Activated CD4-positive, CD25-positive, alpha-beta regulatory T cell treated with anti-CD3 and anti-CD28 coated beads, Interleukin-2, amount 50 U/mL, for 16 hours (primary cell): ENCODE measurements at places on chromosomes 5 and 9.

GRCh38 chr9:89532478-89532877 is 34.6 kb upstream of the SEMA4D start:
- DNase-seq = no peak

DNA sequence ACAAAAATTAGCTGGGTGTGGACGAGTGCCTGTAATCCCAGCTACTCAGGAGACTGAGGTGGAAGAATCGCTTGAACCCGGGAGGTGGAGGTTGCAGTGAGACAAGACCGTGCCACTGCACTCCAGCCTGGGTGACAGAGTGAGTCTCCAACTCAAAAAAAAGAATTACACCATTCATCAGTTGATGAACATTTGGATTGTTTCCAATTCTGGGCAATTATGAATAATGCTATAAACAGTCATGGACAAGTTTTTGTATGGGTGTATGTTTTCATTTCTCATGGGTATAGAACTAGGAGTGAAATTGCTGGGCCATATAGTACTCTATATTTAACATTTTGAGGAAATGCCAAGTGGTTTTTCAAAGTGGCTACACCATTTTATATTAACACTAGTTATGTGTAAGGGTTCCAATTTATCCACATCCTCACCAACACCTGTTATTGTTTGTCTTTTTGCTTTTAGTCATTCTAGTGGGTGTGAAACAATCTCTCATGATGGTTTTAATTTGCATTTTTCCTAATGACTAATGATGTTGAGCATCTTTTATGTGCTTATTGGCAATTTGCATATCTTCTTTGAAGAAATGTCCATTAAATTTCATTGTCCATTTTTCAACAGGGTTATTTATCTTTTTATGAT is 9.0 kb upstream of the CCDC125 start:
- DNase-seq = no peak

- DNase-seq = no peak
These were observed 41.3 kb downstream of the RANBP17 start for GRCh38 chr5:170903075-170903474.

GRCh38 chr5:120848883-120849282 is 384.8 kb downstream of the PRR16 start:
- no peak for DNase-seq

GRCh38 chr5:122429545-122430318 is 117.7 kb downstream of the SNCAIP start:
- DNase-seq = no peak

DNA sequence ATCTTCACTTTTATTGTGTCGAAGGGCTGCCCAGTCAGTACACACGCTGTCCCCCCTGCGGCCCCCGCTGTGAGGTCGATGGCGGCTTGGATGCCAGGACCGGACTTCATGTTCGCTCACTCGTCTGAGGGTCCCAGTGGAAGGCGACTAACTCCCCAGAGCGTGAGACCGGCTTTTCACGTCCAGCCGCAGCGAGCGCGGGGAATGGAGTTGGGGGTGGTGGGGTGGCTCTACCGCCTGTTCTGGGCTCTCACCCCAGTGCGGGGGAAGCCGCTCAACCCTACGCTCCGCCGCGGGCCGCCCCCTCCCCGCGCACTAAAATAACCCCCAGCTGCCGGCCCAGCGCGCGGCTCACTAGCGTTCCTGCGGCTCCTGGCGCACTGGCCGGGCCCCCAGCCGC is at the start of gene SLC25A2:
SLC25A2 (minus strand) TSS at position 294 of the 400 bp plus-strand sequence; CDS start at position 110, 184 bp downstream.
- no peak for DNase-seq

- no peak for DNase-seq
These were observed 41.8 kb downstream of the UGCG start for GRCh38 chr9:111938427-111938800.

- no peak for DNase-seq
These were observed 24.2 kb upstream of the S1PR3 start for GRCh38 chr9:88966894-88967676.

DNA sequence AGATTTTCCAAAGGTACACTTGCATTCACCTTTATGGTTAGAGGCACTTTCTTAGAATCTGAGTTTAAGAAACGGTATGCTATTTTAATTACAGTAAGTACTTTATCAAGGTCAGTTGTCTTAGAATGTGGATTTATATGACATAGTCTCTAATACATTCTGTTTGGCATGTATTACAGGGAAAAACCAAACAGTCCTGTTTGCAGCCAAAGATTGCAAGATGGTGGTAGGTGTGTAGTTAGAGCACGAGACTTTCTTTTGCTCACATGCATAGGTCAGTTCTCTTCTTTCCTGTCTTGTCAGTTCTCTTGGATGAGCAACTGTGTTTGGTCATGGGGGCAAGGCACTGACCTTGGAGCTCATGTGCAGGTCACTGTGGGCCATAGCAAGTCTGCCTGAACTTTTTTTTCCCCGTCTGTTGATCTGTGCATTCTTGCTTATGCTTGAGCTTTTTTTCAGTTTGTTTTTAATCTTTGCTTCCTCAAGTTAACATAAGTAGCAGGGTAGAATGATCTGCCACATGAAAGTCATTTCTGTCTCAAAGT is 20.6 kb downstream of the ZSWIM6 start:
- no peak for DNase-seq

- DNase-seq = no peak
These were observed 195.6 kb downstream of the PLK2 start for GRCh38 chr5:58264276-58264675.

DNA sequence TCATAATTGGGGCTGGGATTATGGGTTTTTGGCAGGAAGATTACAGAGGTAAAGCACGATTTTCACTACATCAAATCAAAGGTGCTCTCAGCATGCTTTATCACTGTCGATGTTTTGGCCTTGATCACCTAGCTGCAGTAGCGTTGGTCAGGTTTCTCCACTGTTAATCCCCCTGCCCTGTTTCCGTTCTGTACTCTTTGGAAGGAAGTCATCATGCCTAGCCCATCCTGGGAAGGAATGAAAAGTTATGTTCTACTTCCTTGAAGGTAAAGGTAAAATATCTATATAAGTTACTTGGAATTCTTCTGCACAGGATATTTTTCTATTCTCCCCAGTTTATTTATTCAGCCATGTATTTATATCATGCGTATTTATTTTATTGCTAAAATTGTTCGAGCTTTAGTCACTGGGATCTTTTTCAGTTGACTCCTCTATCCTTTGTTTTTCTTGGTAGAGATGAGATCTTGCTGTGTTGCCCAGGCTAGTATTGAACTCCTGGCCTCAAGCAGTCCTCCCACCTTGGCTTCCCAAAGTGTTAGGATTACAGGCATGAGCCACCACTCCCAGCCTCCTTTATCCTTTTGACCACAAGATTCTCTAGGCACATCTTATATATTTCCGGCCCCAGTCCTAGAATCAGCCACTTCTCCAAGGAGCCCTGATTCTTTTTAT is 25.3 kb downstream of the FAF2 start:
- no peak for DNase-seq

DNA sequence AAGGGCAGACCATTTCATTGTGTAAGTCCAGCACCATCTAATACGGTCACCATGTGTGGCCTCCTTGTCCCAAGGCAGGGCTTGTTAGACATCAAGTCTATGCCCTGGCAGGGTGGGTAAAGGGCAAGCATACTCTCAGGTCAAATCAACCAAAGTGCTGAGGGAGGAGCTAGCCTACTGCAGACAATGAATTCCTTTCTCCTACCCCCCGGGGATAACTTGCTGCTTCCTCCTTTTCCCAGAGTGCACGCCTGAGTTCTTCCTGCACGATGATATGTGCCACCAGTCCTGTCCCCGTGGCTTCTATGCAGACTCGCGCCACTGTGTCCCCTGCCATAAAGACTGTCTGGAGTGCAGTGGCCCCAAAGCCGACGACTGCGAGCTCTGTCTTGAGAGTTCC is 71.4 kb downstream of the RFK start:
- no peak for DNase-seq

DNA sequence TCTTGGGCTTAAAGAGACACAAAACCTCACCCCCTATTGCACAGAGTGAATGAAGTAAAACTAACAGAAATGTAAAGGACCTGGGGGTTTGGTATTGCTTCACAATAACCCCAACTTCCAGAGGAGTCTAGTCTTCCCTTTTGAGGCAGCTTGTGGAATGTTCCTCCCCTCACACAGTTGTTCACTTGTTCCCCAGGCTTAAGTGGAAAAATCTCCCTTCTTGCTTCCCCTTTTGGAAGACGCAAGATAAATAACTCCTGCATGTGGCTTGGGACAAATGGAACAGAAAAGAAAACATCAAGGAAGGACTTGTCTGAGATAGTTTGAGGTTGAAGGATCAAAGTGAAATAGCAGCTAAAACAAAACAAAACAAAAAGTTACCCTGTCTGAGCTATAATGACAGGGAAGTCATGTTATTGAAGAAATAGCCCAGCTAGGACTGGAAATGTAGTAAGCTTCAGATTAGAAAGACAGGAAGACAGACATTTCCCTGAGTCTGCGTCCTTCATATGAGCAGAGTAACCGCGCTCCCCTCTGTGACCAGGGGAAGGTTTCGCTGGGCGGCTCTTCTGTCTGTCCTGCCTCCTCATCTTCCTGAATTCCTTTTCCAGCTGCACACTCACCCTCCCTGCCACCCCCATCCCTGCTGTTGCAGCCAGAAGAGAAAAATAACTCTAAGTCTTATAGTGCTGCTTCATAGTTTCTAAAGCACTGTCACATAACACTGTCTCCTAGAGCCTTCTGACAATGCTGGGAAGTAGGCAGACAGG is 8.8 kb downstream of the SPARC start:
- DNase-seq = no peak

DNA sequence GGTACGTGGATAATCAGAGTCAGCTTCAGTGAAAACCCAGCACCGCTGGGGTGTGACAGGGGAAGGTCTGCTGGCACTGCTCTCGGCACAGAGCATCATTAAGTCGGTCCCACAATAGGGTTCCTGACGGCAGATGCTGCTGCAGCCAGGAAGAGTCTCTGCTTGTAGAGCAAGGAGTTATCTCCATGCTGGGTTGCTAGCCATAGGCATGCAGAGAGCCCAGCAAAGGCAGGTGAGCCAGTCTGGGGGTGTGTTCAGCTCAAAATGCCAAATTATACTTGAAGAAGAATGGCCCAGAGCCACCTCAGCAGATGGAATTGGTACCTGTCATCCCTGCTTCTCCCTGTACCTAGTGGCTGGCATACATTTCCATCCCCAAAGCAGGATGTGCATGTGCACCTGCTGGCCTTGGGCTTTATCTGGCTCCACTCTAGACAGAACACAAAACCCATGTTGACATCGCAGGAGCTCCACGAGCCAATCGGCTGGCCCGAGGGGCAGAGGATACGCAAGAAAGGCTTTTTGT is 100.8 kb downstream of the WDR41 start:
- DNase-seq = no peak

DNA sequence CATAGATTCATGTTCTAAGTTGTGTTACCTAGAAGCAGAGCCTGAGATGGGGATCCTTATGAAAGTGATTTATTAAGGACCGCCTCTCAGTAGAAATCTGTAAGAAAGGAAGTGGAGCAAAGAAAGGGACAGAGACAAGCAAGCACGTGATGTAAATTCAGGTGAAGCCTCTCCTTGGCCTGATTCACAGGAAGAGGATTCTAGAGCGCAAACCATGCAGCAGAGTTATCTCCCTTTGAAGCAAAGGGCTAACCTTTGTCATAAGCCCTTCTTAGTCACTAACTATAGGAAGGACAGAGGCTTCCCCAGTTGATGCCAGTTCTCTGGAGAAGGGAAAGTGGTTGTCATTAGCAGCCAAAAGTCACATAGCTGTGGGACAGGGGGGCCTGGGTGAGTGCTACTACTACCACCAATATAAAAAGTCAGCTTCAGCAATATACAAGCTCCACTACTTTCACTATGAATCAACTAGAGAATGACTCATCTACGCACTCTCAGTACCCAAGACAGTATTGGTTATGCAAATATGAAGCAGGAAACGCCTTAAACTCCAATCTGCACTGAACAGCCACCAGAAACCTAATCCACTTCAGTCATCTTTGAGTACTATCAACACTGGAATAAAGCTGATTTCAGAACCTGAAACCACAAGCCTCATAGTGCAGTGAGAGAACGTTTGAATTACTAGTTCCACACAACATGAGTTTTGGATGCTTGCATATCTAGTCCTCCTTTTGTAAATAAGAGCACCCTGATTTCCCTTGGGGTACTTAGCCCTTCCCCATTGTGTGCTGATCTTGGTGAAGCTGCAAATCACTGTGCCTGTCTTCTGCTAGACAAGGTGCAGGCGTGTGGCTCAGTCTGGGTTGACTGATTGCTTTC is 162.7 kb downstream of the ZNF608 start:
- no peak for DNase-seq

GRCh38 chr9:96496368-96497116 is 46.6 kb downstream of the HABP4 start:
- DNase-seq = no peak

DNA sequence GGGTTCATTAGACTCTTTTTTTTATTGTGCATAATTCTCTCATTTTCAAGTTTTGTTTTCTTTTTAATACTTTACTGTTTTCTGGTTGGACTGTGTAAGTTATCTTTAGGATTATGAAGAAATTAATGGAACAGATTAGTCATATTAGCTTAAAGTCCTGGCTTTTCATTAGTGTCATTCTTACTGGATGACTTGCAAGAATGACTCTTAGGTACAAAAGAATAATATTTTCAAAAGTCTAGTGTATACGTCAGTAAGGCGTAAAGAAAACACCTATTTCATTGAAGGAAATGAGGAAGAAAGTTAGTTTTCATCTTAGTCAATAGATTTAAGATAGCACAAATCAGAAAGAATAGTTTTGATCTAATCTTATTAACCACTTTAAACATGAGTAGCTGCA is 20.4 kb downstream of the UHRF2 start:
- DNase-seq = no peak

DNA sequence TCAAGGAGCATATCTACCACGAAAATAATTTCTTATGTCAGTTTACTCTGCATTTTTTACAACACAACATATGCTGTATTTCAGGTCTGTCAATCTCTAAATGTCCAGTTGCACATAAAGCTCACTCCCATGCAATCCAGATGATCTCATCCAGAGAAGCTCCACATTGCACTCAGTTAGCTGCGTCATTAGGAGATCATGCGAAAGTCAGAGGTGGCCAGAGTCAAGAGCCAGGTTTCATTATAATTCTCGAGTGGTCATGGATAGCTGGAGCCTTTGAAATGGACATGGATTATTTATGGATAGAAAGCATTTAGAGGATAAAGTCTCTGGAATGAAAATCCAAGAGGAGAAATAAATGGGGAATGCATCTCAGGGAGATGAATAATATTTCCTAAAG is 232.3 kb downstream of the GAS1 start:
- DNase-seq = no peak

DNA sequence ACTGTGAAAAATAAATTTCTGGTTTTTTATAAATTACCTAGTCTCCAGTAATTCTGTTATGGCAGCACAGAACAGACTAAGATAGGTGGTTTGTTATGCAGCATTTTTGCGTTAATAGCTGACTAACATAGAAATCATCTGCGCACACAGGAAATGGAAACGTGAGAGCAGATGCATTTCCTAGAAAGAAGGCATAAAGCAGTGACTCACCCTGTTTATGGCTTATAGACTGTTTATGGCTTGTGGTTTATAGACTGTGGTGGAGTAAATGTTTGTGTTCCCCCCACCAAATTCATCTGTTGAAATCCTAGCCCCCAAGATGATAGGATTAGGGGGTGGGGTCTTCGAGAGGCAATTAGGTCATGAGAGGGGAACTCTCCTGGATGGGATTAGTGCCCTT is 18.3 kb upstream of the OSMR start:
- no peak for DNase-seq
